ENCODE measurements at places on chromosomes 1 and 21.

DNA sequence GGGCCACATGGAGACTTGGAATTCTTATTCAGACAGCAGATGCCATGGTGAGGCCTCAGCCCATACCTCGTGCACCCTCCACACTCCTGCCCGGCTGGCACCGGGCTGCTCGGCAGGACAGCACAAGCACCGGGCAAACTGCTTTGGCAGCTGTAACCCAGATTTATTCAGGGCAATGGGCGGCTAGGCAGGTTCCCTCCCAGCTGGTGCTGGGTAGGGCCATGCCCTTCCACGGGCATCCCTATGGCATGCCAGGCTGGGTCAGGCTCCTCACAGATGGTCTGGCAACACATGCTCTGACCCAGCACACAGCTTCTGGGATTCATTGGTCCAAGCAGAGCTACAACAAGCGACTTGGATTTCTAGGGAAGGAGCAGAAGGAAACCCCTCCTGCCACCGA lies 53.4 kb downstream of the ATP1A1 start:
- no peak for DNase-seq

GRCh38 chr1:3919706-3920105 lies 19.6 kb upstream of the C1orf174 start:
- no peak for DNase-seq

DNA sequence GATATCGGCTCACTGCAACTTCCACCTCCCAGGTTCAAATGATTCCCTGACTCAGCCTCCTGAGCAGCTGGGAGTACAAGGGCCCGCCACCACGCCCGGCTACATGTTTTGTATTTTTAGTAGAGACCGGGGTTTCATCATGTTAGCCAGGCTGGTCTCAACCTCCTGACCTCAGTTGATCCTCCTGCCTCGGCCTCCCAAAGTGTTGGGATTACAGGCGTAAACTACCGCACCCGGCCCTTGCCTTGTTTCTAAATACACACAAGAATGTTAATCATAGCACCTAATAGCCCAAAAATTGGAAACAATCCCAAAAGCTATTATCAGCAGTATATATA lies 1.2 kb upstream of the MSTO1 start:
- DNase-seq, result no peak

DNA sequence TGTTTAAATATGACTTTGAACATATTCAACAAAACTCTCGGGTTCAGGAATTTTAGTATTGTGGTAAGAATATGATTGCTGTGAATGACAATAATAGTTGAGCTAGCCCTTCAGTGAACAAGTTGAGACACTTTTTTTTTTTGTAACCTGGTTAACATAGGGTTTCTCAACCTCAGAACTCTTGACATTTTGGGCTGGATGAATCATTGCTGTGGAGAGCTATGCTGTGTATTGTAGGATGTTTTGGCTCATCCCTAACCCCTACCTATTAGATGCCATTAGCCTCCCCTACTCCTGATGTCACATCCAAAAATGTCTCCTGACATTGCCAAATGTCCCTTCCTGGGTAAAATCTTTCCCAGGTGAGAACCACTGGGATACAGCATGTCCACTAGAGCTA lies 113.7 kb downstream of the RUNX1 start:
- no peak for DNase-seq

DNA sequence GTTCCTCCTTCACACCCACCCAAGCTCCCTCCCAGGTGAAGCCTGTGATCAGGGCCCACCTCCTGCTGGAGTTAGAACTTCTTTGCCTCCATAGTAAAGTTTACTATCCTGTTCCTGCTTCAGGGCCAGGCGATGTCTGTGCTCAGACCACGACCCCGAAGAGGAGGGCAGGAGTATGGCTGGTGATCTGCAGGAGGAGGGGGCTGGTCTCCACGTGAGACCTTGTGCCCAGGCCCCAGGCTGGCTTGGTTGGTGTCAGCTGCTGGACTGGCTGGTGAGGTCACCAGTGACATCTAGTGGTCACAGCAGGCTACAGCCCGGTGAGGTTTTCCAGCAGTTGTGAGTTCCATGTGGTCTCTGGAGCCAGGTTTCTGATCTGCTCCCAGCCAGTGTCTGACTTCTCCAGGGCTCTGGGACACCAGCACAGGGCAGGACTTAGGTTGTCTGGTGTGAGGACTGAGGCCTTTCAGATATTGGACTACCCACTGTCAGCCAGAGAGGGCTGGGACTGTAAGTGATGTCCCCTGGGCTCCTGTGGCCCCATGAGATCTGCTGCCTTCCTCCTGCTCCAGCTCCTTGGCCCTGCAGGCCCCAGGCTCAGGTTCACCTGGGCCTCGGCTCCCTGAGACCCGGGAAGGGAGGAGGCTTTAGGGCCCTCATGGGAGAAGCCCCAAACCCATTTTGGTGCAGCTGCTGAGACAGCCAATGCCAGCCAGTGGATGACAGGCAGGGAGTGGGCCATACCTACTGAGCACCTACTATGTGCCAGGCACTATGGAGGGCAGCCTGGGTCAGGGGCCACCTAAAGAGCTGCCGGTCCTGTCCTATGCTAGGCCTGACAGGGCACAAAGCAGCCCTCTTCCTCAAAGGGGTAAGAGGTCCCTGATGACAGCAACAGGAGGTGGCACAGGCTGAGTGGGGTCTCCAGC lies 6.0 kb upstream of the UBL4B start:
- peak; percentile 54 for DNase-seq

- DNase-seq, result no peak
Observed at GRCh38 chr1:15197591-15198447, 44.3 kb downstream of the TMEM51 start.

DNA sequence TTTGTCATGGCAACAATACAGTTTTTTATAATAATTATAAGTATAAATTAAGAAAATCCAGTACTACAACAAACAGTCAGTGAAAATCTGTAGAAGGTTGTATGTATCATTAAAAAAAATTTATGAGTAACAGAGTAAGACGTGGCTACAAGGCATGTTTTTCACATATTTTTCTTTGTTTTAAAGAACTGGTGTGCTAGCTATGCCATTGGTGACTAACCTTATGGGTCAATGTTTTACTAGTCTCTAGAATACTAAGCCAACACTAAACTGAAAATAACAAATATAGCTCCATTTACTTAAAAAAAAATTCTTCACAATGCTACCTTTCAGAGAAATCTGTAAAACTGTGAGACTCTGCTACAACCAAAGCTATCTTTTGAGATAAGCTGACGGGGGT lies 261.5 kb downstream of the ADGRL2 start:
- no peak for DNase-seq

DNA sequence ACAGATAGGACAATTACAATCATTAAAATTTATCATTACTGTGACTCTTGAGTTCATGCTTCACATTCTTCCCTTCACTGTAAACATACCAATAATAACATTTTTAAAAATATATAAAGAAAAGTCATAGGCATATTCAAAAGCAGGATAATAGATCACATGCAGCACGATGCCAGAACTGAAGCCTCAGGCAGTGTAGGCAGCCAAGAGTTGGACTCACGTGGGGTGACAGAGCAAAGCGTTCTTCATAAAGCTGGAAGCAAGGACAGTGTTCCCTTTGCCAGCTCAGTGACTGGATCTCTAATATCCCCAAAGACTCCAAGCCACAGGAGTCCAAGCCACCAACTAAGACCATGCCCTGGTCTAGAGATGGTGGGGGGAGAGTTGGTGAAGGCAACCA lies 77.7 kb downstream of the ODF2L start:
- DNase-seq, result no peak

- no peak for DNase-seq
Observed at GRCh38 chr1:185775501-185775900, 41.3 kb downstream of the HMCN1 start.

DNA sequence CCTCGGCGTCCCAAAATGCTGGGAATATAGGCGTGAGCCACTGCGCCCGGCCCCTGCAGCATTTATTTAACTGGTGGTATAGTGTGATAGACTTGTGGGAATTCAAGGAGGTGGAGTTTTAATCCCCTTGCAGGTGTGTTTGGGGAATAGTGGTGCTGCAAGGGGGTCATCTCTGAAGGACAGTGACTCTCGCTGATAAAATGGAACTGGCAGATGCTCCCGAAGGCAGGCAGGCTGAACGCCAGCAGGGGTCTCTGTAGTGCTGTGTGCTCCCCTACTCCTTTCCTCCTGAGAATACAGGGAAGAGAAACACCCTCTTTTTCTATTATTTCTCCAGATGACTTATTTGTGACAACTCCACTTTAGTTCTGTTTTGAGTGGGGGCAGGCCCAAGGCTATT lies 4.0 kb downstream of the OSCP1 start:
- no peak for DNase-seq

- no peak for DNase-seq
Observed at GRCh38 chr1:177032434-177032833, 132.1 kb downstream of the ASTN1 start.

DNA sequence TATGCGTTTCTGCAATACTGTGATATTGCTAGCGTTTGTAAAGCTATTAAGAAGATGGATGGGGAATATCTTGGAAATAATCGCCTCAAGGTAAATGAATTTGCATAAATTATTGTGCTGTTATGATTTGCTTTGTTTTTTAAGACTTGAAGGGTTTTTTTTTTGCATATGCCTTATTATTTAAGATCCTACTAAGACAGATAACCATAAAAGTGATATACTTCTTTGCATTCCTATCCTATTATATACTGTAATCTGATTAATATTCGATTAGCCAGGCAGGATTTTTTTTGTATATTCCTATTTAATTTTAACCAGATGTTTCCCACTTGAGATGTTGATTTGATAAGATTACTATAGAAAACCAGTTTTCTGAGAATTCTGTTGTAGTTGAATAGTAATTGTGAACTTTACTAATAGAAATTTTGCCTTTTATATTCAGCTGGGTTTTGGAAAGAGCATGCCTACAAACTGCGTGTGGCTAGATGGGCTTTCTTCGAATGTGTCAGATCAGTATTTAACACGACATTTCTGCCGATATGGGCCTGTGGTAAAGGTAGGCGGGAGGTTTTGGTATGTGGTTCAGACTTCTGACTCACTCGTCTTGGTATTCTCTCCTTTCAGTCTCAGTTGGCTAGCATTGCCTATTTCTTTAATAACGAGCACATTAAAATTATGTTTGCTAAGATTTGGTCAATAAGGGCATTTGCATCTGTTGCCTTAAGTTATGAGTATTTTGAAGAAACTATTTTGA lies 56.8 kb downstream of the ZBTB17 start:
- peak; percentile 29 for DNase-seq

- DNase-seq, result no peak
Observed at GRCh38 chr1:114997510-114998289, 31.9 kb upstream of the TSHB start.

GRCh38 chr1:117059334-117059677 lies 820 bp upstream of the TTF2 start:
- peak; percentile 62 for DNase-seq
